ENCODE measurements at places on chromosomes 3 and 15. TPM values are rescaled to one million over a fixed set of nuclear protein-coding genes. Genes with fewer than 3 reads are reported as not detected.

- peaks cover 21% of the 10 kb centered on the region for H3K36me3 ChIP-seq
- no peaks in the 10 kb centered on the region for H3K27me3 ChIP-seq
- no peak for DNase-seq
- no peak overlapping the region for H3K27ac ChIP-seq
- peaks cover 4% of the 10 kb centered on the region for H3K4me1 ChIP-seq
Observed at GRCh38 chr3:132448216-132448961, 31.1 kb downstream of the DNAJC13 start.

GRCh38 chr3:177817751-177818150, 620.5 kb upstream of the TBL1XR1 start:
- H3K27me3 ChIP-seq, result no peaks in the 10 kb centered on the region
- H3K4me3 ChIP-seq, result no peak overlapping the region
- peaks cover 5% of the 10 kb centered on the region for H3K4me1 ChIP-seq

GRCh38 chr3:128504963-128505730, 12.1 kb upstream of the GATA2 start:
- H3K27ac ChIP-seq, result no peak overlapping the region
- H3K4me3 ChIP-seq, result no peak overlapping the region
- H3K4me1 ChIP-seq, result no peaks in the 10 kb centered on the region
- DNase-seq, result no peak
- no peaks in the 10 kb centered on the region for H3K36me3 ChIP-seq

- no peaks in the 10 kb centered on the region for H3K36me3 ChIP-seq
- no peaks in the 10 kb centered on the region for H3K27me3 ChIP-seq
- H3K4me3 ChIP-seq, result no peak overlapping the region
- no peak for DNase-seq
Observed at GRCh38 chr3:126998320-126998719, 15.4 kb downstream of the PLXNA1 start.

GRCh38 chr3:71984843-71985613, 200.1 kb upstream of the PROK2 start:
- H3K27me3 ChIP-seq, result no peaks in the 10 kb centered on the region
- no peak overlapping the region for H3K4me3 ChIP-seq
- H3K27ac ChIP-seq, result no peak overlapping the region
- H3K4me1 ChIP-seq, result peaks cover 30% of the 10 kb centered on the region
- H3K36me3 ChIP-seq, result no peaks in the 10 kb centered on the region
- no peak for DNase-seq

RTP4 gene
- 12.9 TPM for total RNA-seq

- H3K27ac ChIP-seq, result no peak overlapping the region
- no peaks in the 10 kb centered on the region for H3K4me1 ChIP-seq
- peaks cover 19% of the 10 kb centered on the region for H3K27me3 ChIP-seq
- H3K36me3 ChIP-seq, result no peaks in the 10 kb centered on the region
- no peak for DNase-seq
- no peak overlapping the region for H3K4me3 ChIP-seq
Observed at GRCh38 chr3:77038468-77038929, 1.4 kb upstream of the ROBO2 start.

GRCh38 chr15:24956111-24956838, 1.5 kb downstream of the SNRPN start:
- no peaks in the 10 kb centered on the region for H3K27me3 ChIP-seq
- H3K4me1 ChIP-seq, result peaks cover 21% of the 10 kb centered on the region
- H3K36me3 ChIP-seq, result peaks cover 24% of the 10 kb centered on the region
- DNase-seq, result peak; percentile 82
- H3K4me3 ChIP-seq, result peak overlapping the region; percentile 81

GRCh38 chr3:4245671-4246070, 57.5 kb upstream of the SETMAR start:
- H3K36me3 ChIP-seq, result no peaks in the 10 kb centered on the region
- no peak overlapping the region for H3K27ac ChIP-seq
- DNase-seq, result no peak
- H3K4me1 ChIP-seq, result no peaks in the 10 kb centered on the region
- H3K27me3 ChIP-seq, result no peaks in the 10 kb centered on the region
- H3K4me3 ChIP-seq, result no peak overlapping the region

DNA sequence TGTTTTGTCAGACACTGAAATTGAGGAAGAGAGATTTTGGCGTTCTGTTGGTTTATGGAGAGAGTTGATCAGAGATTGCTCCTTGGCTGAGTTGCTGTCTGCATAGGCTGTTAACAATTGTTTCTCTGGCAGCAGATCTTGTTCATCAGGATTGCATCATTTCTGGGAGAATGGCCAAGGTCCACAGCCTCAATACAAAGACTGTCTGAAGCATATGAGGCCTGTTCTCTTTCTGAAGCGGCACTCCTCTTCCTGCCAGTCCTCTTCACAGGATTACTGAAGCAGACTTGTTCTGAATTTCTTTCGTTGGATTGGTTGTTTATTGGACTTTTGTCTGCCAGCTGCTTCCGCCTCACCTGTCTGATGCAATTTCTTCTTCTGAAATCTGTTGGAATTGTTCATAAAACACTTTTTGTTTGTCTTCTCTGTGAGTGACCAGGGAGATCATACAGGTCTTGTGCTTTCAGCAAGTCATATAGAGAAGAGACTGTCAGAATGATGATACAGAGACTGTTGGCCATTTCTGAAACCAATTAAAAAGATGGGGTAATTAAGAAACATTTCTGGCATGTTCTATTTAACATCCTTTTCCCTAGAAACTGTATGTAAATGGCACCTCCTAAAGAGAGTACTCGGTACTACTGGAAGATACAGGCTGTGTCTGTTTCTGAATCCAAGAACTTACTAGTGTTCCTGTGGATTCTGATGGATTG, 25.5 kb downstream of the SETD5 start:
- no peaks in the 10 kb centered on the region for H3K27me3 ChIP-seq
- no peak for DNase-seq
- H3K27ac ChIP-seq, result peak overlapping the region; percentile 66
- peaks cover 32% of the 10 kb centered on the region for H3K36me3 ChIP-seq
- H3K4me1 ChIP-seq, result peaks cover 31% of the 10 kb centered on the region

NR1I2 gene
- 0.10 TPM for total RNA-seq

- peaks cover 32% of the 10 kb centered on the region for H3K4me1 ChIP-seq
- no peak for DNase-seq
- H3K36me3 ChIP-seq, result peaks cover 13% of the 10 kb centered on the region
- H3K27me3 ChIP-seq, result no peaks in the 10 kb centered on the region
- H3K27ac ChIP-seq, result no peak overlapping the region
Observed at GRCh38 chr3:188007897-188008296, 146.1 kb upstream of the LPP start.

EIF2A gene
- total RNA-seq, result 77.0 TPM

LRTM1 gene
- total RNA-seq, result not detected

CFAP100 gene
- not detected for total RNA-seq

EEFSEC gene
- total RNA-seq, result 23.1 TPM

BFSP2 gene
- 0.42 TPM for total RNA-seq

DNA sequence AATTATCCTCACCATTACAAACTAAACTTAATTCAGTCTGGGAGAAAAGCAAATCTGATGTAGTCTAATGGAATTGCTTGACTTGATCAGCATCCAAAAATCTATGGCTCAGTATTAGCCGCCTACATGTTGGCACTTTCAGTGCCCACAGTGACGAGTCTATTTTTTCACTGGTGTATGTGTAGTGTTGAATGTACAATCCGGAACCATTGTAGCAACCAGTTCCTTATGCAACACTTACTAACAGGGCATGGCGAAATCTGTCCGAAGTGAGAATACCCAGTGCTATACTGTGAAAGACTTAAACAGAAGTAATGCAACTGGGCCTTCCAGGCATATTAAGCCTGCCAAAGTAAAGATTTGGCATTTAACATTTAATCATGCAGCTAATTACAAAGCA, 18.6 kb downstream of the LRRN1 start:
- H3K27me3 ChIP-seq, result no peaks in the 10 kb centered on the region
- H3K27ac ChIP-seq, result no peak overlapping the region
- H3K4me1 ChIP-seq, result no peaks in the 10 kb centered on the region
- no peak overlapping the region for H3K4me3 ChIP-seq
- no peaks in the 10 kb centered on the region for H3K36me3 ChIP-seq

DNA sequence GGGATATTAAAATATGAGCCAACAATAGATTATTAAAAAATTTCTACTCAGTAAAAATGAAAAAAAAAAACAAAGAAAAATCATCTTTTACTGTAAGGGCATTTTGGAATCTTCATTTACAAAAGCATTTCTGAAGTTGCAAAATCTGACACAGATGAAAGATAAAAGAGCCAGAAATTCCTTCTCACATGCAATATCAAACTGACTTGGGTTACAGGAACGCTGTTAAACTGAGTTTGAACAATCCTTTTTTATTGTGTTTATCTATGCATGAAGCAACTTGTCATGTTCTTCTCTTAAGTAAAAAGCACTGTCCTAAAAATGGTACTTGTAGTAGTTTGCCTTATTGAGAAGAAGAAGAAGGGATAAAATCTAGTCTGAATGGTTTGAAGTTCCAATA, 468.5 kb upstream of the KCNMB2 start:
- H3K4me1 ChIP-seq, result no peaks in the 10 kb centered on the region
- H3K27ac ChIP-seq, result no peak overlapping the region
- no peak for DNase-seq
- H3K36me3 ChIP-seq, result no peaks in the 10 kb centered on the region
- no peaks in the 10 kb centered on the region for H3K27me3 ChIP-seq
- no peak overlapping the region for H3K4me3 ChIP-seq

GRCh38 chr3:51306093-51306492, 79.0 kb upstream of the MANF start:
- peaks cover 3% of the 10 kb centered on the region for H3K36me3 ChIP-seq
- no peak overlapping the region for H3K27ac ChIP-seq
- no peaks in the 10 kb centered on the region for H3K4me1 ChIP-seq
- no peak overlapping the region for H3K4me3 ChIP-seq
- no peak for DNase-seq

DNA sequence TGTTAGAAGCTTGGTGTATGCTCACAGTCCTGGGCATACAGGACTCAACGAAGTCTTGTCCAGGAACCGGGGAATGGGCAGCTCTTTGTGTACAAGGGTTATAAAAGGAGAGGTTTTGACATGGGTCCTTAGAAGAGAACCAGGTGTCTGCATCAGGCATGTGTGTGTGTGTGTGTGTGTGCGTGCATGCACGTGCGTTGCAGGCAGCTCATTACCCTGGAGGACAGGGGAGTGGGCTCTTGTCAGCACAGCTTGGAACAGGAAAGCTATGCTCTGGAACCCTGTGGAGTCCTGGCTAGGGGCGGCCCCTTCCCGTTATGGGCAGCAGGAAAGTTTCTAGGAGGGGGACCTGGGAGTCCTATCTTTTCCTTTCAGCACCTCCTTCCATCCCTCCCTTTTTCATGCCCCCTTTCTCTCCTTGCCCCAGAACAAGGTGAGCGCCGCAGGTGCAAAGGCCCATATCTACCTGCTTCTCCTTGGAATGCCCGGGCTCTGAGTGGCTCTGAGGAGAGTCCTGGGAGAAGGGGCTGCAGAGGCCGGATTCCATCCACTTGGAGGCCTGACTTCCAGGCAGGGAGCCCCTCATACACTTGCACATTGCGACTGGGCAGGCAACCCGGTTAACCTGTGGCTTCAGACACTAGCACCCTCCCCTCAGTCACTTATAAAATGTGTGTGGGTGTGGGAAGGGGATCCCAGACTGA, 33.9 kb upstream of the LCTL start:
- no peak for DNase-seq
- H3K27ac ChIP-seq, result no peak overlapping the region
- H3K4me3 ChIP-seq, result no peak overlapping the region
- H3K4me1 ChIP-seq, result peaks cover 25% of the 10 kb centered on the region
- H3K36me3 ChIP-seq, result no peaks in the 10 kb centered on the region
